Activated CD4-positive, CD25-positive, alpha-beta regulatory T cell treated with anti-CD3 and anti-CD28 coated beads, Interleukin-2, amount 50 U/mL, for 72 hours (primary cell): ENCODE measurements at places on chromosomes 7 and 10.

DNA sequence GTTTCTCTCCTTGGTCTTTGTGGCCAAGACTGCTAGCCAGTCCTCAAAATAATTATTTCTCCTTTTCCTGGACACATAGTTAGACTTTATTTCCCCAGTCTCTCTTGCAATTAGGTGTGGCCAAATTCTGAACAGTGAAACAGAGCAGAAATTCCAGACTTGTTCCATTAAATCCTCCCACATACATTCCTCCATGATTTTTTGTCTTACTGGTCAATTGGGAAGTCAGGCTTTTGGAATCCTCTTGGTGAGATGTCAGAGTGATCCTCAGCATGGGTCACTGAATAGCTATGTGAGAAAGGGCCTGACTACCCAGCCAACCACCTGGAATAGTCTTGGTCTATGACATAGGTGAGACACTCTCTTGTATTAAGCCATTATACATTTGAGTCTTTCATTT is 164.2 kb downstream of the DGKI start:
- no peak for DNase-seq

GRCh38 chr10:79982362-79982800 is 33.5 kb upstream of the SFTPD start:
- DNase-seq = no peak

DNA sequence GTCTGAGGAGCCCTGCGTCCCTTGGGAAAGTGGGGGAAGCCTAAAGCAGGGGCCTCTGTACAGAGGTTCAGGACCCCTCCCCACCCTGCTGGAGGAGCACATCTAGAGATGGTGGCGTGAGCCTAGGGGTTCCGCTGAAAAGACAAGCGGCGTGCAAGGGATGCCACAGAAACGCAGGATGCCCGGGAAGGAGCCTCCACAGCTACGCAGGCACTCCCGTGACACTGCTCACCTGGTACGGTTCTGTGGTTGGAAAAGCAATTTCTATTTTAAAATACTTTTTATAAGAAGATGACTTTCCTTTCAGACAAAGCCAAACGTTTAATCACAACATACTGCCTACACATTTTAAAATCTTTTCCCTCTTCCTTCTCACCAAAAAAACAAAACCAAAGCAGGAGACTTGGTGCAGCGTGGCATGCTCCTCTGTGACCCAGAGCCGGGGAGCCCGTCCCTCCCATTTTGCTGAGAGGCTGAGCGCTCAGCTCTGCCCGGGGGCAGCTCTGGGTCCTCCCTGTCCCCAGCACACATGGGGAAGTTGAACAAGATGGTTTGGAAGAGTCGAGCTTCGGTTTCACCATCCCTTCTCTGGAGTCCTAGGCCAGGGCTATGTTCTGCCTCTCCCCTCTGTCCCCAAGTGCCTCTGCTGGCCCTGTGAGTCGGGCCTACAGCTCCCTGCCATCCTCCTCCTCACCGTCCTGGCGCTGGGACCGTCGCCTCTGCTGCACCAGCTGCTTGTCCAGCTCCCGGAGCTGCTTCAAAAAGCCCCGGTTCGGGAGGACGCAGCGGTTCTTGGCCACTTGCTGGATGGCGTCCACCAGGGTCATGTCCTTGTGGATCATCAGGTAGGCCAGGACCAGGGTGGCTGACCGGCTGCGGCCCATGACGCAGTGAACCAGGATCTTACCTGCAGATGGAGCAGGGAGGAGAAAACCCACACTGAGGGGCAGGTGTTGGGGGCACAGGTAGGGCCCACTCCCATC is 74.0 kb upstream of the SAMD8 start:
- DNase-seq = no peak

DNA sequence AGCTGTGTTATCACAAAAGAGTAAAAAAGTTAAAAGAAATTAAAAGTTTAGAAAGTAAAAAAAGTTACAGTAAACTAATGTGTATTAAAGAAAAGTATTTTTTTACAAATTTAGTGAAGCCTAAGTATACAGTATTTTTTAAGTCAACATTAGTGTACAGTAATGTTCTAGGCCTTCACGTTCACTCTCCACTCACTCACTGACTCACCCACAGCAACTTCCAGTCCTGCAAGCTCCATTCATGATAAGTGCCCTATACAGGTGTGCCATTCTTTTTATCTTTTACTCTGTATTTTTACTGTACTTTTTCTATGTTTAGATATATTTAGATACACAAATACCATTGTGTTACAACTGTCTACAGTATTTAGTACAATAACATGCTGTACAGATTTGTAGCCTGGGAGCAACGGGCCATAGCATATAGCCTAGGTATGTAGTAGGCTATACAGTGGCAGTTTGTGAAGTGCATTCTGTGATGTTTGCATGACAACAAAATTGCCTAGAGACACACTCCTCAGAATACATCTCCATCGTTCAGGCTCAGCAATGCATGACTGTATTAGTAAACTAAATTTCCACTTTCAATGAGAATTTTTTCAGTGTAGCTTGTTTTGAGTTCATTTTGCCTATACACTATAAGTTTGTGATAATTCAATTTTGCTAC is 539.9 kb upstream of the C7orf33 start:
- DNase-seq = no peak

DNA sequence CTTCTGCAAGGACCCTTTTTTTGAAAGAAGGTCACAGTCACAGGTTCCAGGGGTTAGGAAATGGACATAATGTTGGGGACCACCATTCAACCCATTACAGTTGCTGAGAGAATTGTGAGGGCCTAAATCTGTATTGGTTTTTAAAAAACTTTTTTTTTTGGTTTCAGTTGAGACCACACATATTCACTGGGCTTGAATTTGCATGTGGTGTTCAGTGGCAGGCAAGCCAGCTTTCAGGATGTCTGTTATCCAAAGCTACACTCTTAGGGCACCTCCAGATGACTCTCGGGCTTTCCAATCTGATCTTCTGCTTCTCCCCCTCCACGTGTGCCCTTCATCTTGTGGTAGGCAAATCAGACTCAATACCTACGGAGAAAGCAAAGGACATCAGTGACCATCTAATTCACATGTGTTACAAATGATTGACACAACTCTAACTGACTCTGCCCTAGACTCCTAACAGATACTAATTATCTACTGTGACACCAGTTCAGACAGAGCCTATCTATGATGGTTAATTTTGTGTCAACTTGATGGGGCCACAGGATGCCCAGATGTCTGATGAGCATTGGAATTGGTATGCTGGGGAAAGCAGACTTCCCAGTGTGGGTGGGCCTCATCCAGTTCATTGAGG is 93.3 kb upstream of the ELMO1 start:
- no peak for DNase-seq

DNA sequence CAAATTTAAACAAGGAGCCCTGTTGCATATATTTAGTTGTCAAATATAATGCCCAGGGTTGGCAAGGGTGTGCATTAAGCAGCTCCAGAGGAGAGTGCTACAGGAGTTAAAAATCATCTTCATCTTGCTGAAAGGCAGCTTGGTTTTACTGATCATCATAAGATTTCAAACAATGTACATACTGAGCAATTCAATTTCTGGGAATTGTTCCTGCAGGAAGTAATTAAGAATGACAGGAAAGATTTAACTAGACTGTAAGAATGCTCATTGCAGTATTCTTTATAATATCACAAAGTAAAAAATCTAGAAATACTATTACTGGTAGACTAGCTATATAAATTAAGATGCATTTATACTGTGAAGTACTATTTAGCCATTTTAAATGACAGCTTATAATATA is 153.6 kb downstream of the DYNC1I1 start:
- DNase-seq = no peak

- no peak for DNase-seq
Observed at GRCh38 chr10:70492786-70493659, 14.5 kb downstream of the PALD1 start.

GRCh38 chr7:36523371-36524101 is 133.9 kb downstream of the ANLN start:
- no peak for DNase-seq

DNA sequence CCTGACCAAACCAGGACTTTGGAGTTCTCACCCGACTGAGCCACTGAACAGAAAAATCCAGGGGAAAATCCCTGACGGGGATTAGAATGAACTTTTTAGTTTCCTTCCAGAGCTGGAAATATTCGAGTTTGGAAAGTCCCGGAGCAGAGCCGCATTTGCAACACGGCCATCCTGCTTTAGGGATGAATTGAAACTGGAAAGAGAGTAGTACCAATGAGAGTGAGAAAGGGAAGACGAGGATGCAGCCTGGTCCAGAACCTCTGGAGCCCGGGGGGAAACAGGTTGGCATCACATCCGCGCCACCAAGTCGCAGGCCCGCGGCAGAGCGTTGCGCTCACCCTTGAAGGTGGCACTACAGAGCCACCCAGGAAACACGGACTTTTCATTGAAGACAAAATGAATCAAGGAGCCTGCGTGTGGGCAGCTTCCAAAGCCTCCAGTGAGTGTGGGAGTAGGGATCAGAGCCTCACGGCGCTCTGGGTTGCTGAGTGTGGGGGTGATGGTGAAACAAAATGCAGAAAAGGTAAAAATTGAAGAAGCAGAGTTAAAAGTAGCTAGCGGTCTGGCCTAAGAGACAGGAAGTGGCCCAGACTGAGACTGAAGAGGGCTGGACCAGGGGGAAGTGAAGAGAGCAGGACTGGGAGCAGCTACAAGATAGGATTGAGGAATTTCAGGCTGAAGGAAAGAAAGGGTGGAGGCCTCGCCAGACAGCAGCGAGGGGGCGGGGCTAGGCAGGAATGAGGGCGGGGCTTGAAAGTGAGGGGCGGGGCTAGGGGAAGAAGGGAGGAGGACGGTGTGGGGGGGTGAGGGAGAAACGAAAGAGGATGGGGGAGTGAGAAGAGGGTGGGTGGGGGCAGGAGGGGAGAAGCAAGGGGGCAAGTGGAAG is 1.8 kb downstream of the SMURF1 start:
- peak; percentile 45 for DNase-seq

- no peak for DNase-seq
Observed at GRCh38 chr10:93393211-93393610, 88.9 kb downstream of the MYOF start.
